ENCODE measurements at places on chromosomes 3 and 15. TPM values are rescaled to one million over a fixed set of nuclear protein-coding genes. Genes with fewer than 3 reads are reported as not detected.

DNA sequence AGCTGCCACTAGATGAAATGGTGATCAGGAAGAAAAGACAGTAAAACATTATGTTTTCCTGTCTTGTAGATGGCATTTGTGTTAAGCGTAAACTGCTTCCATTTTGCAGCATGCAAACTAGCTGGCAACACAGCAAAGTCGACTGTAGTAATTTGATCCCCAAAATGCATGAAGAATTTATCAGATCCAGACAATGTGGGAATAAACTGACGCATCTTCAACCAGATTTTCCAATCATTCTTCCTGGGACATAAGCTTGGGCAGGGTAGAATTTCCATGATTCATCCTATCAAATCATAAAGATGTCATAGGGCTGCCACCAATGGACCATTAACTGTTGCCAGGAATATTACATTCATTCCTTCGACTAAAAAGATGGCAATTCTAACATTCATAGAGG, 260.3 kb downstream of the ERC2 start:
- H3K4me1 ChIP-seq: no peaks in the 10 kb centered on the region
- DNase-seq: no peak
- no peak overlapping the region for H3K27ac ChIP-seq
- H3K4me3 ChIP-seq: no peak overlapping the region
- no peaks in the 10 kb centered on the region for H3K27me3 ChIP-seq

DNA sequence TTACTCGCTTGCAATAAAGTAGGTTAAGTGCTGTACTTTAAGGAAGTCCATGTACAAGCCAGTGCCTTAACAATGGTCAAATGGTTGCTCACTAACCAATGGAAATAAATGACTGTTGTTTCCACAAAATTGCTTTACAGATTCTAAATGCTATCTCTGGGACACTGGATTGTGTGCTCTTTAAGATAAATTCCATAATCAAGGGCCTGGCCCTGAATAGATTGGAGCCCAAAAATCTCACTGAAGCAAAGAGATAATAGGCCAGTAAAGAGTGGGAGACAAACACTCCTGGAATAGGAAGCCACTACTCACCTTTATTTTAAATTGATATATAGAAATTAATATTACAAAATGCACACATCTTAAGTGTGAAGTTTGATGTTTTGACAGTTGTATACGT, 62.4 kb upstream of the GOLGA6B start:
- DNase-seq: no peak
- H3K27me3 ChIP-seq: no peaks in the 10 kb centered on the region
- no peak overlapping the region for H3K27ac ChIP-seq
- no peak overlapping the region for H3K4me3 ChIP-seq

The CEMIP gene
- total RNA-seq: not detected

DNA sequence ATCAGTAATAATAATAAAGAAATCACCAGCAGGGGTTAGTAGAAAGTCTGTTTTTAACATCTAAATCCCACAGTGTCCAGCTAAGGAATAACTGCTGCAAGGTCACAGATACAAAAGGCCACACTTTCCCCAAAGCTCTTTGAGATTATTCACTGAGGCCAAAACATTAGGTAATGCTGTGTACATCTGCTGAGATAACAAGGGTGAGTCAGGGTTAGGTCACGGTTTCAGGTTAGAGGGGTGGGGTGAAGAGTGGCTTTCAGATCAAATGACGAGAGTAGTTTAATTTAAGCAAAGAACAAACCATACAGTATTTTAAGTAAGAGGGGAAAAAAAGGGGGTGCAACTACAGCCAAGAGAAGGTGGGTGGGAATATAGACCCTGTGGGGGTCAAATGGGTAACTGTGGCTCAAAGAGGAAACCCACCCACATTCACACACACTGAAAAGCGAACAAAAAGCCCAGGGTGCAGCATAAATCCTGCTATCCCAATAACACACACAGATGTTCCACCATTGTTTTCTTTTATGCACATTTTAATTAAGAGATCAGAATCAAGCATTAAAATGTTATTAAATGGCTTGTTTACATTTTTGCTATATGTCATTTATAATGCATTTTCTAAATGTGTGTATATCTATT, 412.9 kb downstream of the TIGIT start:
- H3K27me3 ChIP-seq: no peaks in the 10 kb centered on the region
- peaks cover 10% of the 10 kb centered on the region for H3K4me1 ChIP-seq
- no peak overlapping the region for H3K27ac ChIP-seq

DNA sequence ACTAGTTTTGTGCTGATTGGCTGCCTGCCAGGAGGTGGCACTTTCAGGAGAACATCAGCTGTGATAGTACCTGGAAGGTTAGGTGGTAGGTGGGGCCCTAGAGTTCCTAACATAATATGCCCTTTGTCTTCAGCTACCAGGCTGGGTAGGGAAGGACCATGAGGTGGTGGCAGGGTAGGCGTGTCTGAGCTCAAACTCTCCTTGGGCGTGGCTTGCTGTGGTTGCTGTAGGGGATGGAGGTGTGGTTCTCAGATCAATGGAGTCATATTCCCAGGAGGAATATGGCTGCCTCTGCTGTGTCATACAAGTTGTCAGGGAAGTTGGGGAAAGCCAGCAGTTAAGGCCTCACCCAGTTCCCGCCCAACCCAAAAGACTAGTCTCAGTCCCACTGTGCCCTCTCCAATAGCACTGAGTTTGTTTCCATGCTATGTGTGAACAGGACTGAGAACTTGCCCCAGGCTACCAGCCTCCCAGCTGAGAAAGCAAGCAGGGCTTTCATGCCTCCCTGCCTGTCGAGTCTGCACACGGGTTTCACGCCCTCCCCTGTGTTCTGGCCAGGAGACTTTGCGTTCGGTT, 107.7 kb downstream of the CHCHD4 start:
- DNase-seq: no peak
- H3K4me3 ChIP-seq: no peak overlapping the region
- no peaks in the 10 kb centered on the region for H3K4me1 ChIP-seq
- H3K27ac ChIP-seq: no peak overlapping the region
- H3K27me3 ChIP-seq: no peaks in the 10 kb centered on the region

- H3K27ac ChIP-seq: no peak overlapping the region
- no peak overlapping the region for H3K4me3 ChIP-seq
- H3K36me3 ChIP-seq: no peaks in the 10 kb centered on the region
- H3K4me1 ChIP-seq: peaks cover 8% of the 10 kb centered on the region
- H3K27me3 ChIP-seq: peaks cover 2% of the 10 kb centered on the region
Observed at GRCh38 chr15:58805095-58805494, 34.0 kb downstream of the MINDY2 start.

- no peak for DNase-seq
- H3K27me3 ChIP-seq: peaks cover 1% of the 10 kb centered on the region
- no peak overlapping the region for H3K27ac ChIP-seq
- H3K4me3 ChIP-seq: no peak overlapping the region
- H3K36me3 ChIP-seq: no peaks in the 10 kb centered on the region
Observed at GRCh38 chr3:113053169-113053568, 62.4 kb downstream of the GTPBP8 start.

DNA sequence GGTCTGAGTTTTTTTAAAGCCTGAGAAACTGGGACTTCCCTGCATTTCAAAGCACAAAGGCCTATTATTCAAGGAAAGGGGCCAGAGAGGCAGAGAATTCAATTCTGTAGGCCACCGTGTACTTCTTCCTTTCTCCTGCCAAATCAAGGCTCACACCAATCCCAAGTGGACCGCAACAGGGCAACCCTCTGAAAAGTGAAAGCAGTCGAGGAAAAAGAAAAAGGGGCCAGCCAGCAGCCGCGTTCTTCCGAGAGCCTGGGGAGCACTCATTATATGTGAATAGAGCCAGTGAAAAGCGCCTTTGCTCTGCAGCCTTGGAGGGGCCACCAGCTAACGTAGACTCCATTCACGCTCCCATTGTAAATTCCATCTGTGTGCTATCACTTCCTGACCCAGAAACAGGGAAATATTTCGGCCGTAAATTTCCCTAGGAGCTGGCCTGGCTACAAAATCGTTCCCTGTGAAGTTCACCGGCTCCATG, 45.9 kb upstream of the THUMPD3 start:
- DNase-seq: peak; percentile 38
- peaks cover 6% of the 10 kb centered on the region for H3K27me3 ChIP-seq
- H3K27ac ChIP-seq: peak overlapping the region; percentile 95
- peaks cover 21% of the 10 kb centered on the region for H3K4me1 ChIP-seq
- peaks cover 4% of the 10 kb centered on the region for H3K36me3 ChIP-seq

DNA sequence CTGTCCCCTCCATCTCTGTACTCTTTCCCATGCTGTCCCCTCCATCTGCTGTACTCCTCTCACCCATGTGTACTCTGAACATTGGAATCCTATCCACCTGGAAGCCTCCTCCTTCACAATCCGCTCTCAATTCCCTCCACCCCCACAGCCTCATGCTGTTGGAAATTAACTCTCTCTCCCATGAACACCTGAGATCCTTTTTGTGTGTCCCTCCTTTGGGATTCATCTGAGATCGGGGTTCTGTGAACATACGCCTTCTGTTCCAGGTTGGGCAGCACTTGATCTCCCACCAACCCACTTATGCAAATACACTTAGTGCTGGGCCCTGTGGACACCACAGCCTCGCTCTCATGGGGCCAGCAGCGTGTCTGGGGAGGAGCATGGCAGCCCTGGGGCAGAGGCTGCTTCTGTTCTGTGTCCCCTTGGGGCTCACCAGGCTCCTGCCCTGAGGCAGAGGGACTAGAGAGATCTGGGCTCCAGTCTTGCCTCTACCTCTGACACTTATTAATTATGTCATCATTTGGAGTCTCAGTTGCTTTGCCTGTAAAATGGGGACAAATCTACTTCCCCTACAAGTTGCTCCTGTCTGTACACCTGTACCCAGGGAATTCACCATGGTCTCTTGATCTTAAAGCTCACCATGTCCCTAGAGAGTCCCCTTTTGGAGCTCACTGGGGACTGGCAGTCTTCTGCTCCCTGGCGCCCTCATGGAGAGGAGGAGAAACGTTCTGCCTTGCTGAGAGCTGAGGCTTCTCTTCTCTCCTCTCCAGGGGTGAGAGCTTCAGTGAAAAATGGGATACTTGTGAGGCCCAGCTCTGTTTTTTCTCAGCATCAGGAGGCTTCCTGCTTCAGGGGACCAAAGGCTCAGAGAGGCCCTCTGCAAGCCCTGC, 42.7 kb downstream of the ITGA11 start:
- H3K36me3 ChIP-seq: no peaks in the 10 kb centered on the region
- peaks cover 10% of the 10 kb centered on the region for H3K4me1 ChIP-seq
- H3K27ac ChIP-seq: no peak overlapping the region
- no peak overlapping the region for H3K4me3 ChIP-seq
- DNase-seq: no peak

The PYDC2 gene
- total RNA-seq: not detected

DNA sequence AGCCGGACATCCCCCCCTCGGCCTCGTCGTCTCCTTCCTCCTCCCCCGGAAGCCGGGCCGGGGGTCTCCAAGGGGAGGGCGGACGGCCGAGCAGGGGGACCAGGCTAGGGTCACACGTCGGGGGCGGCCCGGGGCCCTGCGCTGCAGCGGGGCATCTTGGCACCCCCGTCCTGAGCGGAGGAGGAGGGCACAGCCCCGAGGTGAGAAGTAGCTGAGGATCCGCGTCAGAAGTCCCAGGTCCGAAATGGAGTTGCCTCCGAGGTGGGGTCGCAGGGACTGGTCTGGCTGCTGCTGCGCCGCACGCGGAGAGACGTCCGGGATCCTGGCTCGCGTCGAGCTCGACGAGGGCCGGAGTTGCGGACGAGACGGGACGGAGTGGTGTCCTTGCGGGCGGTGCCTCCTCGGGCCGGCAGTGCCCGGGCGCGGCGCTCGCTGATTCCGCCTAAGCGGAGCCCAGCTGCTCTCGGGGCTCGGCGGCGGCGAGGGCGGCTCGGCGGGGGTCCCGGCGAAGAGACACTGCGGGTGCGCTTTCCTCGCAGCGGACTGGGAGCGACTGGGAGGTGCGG, at the start of gene ADCY5:
Gene ADCY5 (minus strand): TSS at position 555 of the 566 bp plus-strand sequence. CDS start 545 bp downstream, at position 10.
- H3K36me3 ChIP-seq: peaks cover 4% of the 10 kb centered on the region
- H3K4me3 ChIP-seq: no peak within 1 kb of the TSS
- H3K4me1 ChIP-seq: peaks cover 7% of the 10 kb centered on the region
- no peak within 1 kb of the TSS for H3K27ac ChIP-seq
- DNase-seq: peak; percentile 33
- H3K27me3 ChIP-seq: peaks cover 13% of the 10 kb centered on the region

The SLC28A2 gene
- total RNA-seq: not detected

Measured in endothelial cell (in vitro differentiated cells).